RCC 7860 (cell line): ENCODE measurements at places on chromosomes 7 and 10.

GRCh38 chr7:110719741-110720140 is 371.2 kb upstream of the LRRN3 start:
- DNase-seq, result no peak

DNA sequence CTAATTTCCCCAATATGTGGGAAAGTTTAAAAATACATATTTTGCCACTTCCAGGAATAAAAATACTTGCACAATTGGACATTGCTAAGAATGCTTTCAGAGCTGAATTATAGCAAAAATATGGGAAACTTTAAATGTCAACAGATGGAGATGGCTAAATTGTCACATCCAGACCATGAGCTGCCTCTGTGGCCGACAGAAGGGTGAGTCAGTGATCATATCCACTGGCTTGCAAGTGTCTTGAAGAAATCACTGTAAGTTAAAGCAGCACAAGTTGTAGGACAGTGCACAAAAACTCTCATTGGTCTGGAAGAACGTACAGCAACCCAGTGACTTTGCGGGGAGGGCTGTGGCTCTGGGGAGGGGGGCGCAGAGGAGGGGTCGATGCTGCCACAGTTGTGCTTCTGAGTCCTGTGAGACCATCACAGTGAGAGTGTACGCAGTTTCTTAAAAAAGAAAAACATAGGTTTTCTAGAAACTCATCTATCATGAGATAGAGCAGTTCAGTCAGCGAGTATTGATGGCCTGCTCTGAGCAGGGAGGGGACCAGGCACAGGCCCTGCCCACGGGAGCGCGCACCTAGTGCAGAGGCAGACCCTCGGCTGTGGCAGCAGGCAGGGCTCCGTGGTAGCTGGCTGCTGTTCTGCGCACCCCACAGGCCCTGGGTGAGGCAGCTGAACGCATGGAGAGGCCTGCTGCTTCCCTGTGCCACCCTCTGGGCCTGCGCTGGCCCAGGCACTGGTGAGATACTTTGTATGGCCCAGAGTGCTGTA is 25.5 kb downstream of the LRRC27 start:
- no peak for DNase-seq

- DNase-seq, result peak; percentile 80
These were observed 44.8 kb downstream of the EGFR start for GRCh38 chr7:55063633-55064032.

GRCh38 chr7:100568176-100568895 is 5.4 kb downstream of the SAP25 start:
- no peak for DNase-seq

GRCh38 chr7:46449743-46450142 is 528.7 kb upstream of the IGFBP3 start:
- no peak for DNase-seq

DNA sequence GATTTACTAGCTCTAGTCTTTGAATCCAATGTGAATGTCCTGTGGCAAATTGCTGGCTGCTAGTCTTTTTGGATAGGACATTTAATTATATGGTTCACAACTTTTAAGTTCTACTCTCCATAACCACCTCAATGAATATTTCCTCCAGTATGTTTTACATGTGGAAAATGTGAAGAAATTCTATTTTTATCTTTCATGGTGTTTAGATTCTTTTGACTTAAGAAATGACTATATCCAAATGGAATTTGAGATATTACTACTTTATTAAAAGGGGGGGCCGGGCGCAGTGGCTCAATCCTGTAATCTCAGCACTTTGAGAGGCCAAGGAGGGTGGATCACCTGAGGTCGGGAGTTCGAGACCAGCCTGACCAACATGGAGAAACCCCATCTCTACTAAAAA is 202.0 kb downstream of the ARL4A start:
- no peak for DNase-seq

DNA sequence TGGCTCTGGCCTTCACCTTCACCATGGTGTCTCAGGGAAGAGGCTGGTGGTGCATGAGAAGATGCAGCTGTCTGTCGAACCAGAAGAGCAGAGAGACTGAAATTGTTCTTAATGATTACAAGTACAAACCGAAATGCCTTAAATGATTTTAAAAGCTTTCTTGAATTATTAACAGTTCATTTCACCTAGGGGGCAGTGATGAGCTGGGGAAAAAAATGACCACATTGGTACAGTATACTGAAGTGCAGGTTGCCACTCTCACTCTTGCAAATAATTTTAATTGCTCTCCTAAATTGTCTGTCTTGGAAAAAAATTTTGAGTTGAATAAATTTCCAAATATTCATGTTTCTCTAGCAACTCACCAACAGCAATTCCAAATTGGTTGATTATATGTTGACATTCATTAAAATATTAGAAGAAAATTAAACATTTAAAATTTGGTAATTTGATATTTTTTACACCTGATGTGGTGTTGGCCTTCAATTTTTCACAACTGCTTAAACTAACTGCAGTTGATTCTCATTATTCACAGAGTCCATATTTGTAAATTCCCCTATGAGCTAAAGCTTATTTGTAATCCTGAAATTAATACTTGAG is 692.6 kb downstream of the ZWINT start:
- peak; percentile 11 for DNase-seq

- no peak for DNase-seq
These were observed 58.3 kb upstream of the COMTD1 start for GRCh38 chr10:75294031-75294437.

DNA sequence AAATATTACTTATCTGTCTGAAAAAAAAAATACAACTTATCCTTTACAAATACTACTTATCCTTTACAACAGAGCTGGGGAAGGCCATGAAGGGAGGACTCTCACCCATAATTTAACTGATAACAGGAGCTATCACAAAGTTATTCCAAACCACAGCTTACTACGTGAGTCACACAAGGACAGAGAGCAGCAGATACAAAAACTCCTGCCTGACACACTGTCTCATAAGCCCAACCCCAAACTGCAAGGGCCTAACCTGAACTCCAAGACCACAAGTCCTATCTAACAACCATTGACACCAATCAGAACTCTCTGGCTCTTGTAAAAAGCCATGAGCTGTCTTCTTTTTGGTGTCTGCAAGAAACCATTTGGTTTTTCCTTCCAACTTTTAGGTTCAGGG is 28.5 kb upstream of the CXCL12 start:
- no peak for DNase-seq

DNA sequence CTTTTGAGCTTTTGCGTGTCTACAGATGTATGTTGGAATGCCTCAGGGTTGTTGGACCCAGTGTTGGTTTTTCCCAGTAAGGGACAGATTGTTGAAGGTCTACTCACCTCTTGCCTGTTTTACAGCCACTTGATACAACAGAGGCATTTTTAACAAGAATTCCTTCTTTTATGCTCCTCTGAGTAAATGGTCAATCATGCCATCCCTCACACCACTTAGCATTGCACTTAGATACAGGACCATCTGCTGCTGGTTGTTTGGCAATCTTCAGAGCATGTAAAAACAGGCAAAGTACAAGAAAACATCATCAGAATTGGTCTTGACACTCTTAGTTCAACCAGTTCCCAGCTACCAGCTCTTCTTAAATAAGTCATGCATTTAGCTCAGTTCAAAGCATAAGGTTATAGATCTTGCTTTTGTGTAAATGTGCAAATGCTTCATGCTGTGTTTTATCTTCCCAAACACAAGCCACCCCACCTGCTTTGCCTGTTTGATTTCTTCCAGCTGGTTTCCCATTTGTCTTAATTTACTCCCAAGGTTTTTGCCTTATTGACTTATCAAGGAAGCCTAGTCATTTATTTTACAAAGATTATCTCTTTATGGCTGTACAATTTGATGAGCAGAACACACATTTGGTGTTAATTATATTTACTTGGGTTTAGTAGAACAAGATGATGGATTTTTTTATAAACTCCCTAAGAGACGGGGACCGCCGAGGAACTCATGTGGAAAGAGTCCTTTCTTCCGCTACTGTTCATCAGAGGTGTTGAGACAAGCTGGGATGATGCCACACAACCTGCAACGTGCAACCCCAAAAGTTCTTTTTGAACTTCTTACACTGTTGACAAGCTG is 136.6 kb downstream of the AHR start:
- DNase-seq, result no peak

DNA sequence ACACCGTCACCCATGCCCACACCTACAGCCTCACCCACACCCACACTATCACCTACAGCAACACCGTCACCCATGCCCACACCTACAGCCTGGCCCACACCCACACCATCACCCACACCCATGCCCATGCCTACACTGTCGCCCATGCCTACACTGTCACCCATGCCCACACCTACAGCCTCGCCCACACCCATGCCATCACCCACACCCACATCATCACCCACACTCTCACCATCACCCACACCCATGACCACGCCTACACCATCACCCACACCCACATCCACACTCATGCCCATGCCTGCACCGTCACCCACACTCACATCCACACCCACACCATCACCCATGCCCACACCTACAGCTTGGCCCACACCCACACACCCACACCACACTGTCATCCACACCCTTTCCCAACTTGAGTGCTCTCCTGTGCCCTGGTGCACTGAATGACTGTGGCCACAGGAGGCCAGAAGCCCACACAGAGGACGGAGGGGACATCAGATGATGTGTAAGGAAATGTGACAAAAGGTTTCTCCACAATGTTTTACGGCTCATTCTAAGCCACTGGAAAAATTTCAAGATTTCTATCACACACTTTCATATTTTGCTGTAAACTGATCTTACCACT is 153.3 kb downstream of the WDR37 start:
- DNase-seq, result no peak

GRCh38 chr7:99393355-99394187 is 14.8 kb downstream of the PDAP1 start:
- DNase-seq, result no peak

DNA sequence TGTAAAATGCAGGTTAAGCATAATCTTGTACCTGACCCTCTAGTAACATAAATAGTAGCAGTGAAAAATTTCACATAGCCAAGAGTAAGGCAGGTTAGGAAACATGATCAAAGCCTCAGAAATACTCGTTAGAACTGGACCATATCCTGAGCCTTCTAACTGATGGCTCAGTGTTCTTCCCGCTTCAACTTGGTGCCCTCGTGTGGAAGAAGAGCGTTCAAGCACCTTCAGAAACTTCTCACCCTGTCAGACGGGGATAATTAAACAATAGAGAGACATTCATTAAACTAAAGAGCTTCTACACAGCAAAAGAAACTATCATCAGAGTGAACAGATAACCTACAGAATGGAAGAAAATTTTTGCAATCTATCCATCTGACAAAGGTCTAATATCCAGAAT is 124.5 kb downstream of the MYOF start:
- no peak for DNase-seq

DNA sequence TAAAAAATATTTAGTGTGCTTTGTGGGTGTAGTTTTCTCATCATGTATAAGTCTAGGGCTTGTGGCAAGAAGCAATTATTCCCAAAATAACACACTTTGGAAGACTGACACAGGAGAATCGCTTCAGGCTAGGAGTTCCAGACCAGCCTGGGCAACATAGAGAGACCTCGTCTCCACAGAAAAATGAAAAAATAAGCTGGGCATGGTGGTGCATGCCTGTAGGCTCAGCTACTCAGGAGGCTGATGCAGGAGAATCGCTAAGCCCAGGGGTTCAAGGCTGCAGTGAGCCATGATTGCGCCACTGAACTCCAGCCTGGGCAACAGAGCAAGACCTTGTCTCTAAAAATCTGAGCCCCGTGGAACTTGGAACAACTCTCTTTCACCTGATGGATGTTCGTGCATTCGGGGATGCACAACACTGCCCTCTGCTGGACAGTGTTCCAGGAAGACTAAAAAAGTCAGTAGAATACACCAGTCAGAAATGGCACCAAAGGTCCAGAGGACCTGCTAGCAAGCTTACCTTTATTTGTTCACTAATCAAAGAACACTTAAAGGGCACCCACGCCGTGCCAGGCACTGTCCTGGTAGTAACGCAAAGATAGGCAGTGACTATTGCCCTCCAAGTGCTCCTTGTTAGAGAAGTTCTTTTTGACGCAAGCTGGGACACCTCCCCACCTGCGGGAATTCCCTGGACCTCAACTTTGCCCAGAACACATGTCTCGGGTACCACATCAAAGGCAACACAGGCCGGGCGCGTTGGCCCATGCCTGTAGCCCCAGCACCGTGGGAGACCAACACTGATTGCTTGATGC is 81.9 kb upstream of the CALN1 start:
- DNase-seq, result peak; percentile 32

DNA sequence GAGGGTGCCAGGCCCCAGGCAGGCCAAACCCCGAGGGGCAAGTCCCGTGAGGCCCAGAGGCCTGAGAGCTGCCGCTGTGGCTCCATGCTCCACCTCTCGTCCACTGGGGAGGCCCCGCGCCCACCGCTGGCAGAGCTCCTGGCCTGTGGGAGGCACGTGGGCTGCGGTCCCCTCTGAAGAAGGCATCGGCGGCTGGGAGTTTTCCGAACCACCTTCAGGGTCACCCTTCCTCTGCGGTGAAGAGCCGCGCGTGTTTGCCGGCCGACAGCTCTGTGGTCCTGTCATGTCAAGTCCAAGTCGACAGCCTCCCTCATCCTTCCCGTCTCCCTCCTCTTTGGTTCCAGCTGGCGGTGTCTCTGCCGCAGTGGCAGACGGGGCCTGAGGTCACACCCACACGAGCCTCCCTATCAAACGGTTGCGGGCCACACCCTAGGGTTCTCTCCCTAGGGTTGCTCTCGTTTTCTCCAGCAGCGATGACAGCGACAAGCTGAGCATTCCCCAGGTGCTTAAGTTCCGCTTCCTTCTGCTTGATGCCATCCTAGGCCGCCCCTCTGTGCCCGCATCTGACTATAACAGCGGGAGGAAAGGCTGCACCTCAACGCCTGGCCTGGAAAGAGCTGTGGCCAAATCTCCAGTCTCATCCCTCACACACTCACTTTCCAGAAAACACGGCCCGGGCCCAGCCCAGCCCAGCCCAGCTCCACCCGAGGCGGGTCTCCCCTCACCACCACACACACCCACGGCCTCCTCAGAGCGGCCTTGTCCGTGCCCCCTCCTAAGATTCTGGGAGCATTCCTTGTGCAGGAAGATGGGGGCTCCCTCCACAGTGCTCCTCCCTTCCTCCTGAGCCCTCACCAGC is 185.0 kb downstream of the ELFN1 start:
- no peak for DNase-seq

- DNase-seq, result no peak
These were observed 97.3 kb upstream of the MACROH2A2 start for GRCh38 chr10:69955211-69955805.

DNA sequence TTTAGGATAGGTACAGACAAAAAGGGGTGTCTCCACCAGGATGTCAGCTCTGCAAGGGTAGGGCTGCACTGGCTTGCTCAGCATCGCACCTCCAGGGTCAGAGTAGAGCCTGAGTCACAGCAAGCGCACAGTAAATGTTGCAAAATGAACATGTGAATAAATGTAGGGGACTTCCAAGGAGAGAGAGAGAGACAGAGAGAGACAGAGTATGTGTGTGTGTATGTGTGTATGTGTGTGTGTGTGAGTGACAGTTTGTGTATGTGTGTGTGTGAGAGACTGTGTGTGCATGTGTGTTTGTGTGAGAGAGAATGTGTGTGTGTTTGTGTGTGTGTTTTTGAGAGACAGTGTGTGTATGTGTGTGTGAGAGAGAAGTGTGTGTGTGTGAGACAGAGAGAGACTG is 163.3 kb downstream of the RPS24 start:
- DNase-seq, result peak; percentile 60

GRCh38 chr7:126443951-126444350 is 808.8 kb downstream of the GRM8 start:
- DNase-seq, result no peak

- no peak for DNase-seq
These were observed 31.3 kb downstream of the GNA12 start for GRCh38 chr7:2812831-2813230.
